ENCODE measurements at places on chromosomes 4 and X.

- no peak for DNase-seq
These were observed 34.6 kb downstream of the JAKMIP1 start for GRCh38 chr4:6165766-6166165.

DNA sequence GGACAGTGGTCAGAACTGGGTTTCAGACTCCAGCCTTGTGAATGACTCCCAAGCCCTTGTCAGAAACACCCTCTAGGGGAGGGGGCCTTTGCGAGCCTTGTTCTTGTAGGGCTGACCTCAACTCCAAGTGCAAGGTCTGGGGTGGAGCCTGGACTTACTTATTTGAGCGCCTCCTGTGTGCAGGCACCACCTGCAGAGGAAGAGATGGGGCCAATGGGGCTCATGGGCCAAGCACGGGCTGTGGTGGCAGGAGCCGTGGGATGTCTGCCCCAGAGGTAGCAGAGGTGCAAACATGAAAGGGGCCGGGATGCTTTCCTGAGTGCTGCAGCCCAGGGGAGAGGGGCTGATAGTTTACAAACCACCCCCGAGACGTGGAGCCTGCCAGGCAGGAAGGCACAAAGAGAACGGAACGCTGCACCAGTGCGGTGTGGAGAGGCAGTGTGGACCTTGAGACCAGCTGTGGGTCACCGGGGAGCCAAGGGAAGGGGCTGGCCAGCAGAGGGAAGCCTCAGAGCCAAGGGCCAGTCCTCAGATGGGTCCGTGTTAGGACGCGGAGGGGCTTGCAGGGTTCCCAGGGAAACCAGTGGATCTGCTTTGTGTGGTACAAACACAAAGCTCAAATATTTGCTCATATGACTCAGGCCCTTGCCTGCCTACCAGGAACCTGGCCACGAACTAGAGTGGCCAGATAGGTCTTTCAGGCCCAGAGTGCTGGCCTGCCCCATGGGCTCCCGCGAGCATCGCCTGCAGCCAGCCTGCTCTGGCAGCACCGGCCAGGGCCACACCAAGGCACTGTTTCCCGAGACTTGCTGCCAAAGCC, 8.7 kb upstream of the TADA2B start:
- no peak for DNase-seq

- no peak for DNase-seq
These were observed 70.0 kb upstream of the RAB40AL start for GRCh38 chrX:102866981-102867656.

GRCh38 chr4:103499094-103499493, 220.7 kb downstream of the TACR3 start:
- no peak for DNase-seq

- no peak for DNase-seq
These were observed 81.8 kb downstream of the ASB9 start for GRCh38 chrX:15188039-15188438.

GRCh38 chr4:88017516-88018297, 10.3 kb downstream of the PKD2 start:
- no peak for DNase-seq

DNA sequence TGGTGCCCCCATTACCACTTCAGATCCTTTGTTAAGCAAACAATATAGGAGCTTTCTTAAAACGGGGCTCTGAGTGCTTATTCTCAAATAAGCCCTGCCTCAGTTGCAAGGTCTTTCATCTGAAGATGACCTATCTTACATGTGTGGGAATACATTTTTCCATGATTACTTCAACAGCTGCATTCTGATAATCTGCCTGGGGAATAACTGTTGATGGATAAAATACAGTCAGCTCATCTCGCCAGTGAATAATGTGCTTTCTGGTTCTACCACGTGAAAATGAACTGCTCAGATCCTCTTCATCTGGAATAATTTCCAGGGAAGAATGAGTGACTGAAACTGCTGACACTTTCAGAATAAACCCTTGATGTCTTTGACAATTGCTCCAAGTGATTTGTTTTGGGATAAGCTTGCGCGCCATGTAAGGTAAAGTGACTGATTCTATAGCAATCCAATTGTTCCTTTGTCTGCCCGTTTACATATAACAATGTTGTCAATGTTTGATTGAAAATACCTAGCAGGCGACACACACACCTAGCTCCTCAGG, 161.3 kb downstream of the RTL9 start:
- no peak for DNase-seq

DNA sequence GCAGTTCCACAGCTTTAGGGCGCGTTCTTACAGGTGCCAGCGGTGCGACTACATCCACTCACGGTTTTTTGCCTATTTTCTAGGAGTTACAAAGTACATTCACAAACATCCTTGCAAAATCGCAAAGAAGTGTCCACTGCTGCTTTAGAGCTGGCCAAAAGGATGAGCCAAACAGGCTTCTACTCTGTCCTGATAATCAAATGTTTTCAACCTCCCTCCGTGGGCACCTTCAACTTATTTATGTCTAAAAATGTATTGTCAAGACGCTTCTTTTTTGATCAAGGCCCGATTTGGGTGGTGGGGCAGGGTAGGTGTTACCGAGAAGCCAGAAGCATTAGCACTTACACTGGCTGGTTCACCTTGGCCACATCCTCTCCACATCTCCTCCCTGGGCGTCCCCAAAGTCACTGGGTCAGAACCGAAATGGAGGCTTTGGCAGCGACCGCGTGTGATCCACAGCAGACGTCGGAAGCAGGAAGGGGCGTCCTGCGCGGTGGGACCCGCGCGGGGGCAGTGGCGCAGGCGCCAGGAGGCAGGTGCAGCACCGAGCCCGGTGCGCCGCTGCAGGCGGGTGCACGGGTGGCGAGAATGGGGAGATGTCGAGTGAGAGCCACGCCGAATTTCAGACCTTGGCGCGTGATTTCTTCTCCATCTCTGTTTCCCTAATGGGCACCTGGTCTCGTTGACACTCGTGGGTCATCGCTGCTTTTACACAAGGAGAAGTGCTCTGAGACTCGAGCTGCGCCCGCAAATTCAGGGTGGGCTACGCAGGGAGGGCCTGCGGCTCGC, 16.9 kb downstream of the NKX3-2 start:
- DNase-seq, result no peak

DNA sequence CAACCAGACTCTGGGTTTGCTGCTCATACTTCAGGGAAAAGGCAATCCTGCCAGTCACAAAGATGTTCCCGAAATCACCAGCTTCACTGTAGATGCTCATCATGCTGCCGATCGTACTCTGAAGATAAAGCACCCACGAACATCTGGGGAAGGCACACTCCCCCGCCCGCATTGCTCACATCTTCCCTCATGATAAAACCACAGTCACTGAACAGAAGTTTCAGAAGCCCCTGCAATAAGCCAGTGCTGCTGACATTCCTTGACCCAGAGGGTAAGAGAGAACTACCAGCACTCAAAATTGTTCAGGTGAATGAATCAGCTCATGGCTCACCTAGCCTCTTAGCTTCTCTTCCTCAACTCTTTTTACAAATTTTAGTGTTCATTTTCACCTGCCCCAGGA, 43.1 kb downstream of the SRPX2 start:
- no peak for DNase-seq

GRCh38 chr4:74031576-74031975, 6.9 kb downstream of the CXCL3 start:
- no peak for DNase-seq

DNA sequence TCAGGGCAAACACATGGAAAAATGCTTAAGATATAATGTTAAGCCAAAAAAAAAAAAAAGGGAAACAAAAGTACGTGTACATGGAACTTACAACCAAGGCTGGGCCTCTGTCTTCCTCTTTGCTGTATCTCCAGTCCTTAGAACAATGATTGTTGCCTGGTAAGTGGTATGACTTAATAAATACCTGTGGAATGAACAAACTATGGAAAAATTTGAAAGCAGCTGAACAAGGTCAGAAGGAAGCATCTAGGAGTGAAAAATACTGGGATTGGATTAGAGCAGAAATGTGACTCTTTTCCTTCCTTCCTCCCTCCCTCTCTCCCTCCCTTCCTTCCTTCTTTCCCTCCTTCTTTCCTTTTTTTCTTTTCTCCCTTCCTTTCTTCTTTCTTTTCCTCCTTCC, 54.2 kb upstream of the SMIM10 start:
- no peak for DNase-seq

- no peak for DNase-seq
These were observed 257.2 kb downstream of the PDHA2 start for GRCh38 chr4:96097040-96097607.

DNA sequence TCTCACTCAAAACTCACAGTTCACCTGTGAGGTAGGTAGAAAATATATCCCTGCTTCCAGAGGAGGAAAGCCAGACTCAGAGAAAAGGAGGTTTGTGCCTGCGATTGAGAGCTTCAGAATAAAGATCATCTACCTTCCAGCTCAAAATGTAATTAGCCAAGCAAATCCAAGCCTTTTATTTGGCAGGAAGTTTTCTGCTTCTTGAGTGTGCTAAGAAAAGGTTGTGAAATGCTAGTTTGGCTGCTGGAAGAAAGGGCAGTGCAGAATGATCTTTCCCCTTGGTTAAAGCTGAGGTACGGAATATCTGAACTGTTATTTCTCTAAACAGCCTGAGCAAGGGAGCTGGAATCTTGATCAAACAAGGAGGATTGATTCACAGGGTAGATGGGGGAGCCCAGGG, 59.7 kb upstream of the VCX3B start:
- no peak for DNase-seq

- no peak for DNase-seq
These were observed 115.6 kb upstream of the NR3C2 start for GRCh38 chr4:148557793-148558192.

DNA sequence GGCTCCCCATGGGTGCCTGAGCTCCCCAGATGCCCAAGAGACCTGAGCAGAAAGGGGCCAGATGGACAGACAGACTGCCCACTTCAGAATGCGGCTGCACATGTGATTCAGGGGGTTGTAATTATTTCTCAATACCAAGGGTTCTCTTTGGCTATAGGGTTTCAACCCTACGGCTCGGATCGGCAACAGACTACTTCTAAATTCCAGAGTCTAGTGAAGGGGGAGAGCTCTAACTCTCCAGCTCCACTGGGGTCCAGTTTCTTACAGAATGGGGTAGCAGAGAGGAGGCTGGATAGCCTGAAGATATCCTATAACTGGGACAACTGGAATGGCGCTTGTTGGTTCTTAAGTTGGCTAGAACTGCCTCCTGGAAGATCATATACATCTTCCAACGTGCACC, 136.3 kb downstream of the MGST2 start:
- no peak for DNase-seq

GRCh38 chrX:153333266-153333665, 687 bp upstream of the ZNF275 start:
- no peak for DNase-seq

DNA sequence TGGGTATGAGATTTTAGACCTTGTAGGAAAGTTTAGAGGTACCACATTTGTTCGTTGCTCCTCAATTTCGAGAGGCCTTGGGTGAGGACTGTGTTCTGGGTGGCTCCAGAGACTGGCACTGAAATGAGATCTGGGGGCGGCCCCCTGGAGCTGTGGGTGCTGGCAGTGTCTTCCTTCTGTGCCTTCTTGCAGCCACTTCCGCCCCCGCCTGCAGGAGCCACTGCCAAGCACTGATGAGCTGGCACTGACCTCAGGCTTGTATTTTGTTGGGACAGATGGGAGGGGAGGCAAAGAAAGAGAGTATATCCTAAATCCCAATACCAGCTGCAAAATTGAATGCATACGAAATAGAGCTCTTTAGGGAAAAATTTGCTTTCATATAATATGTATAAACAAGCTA, 64.5 kb upstream of the CLDN34 start:
- DNase-seq, result no peak
